ENCODE measurements at places on chromosomes 13 and 19.

GRCh38 chr13:100306434-100306999 is 217.6 kb downstream of the PCCA start:
- no peak for DNase-seq

- DNase-seq = no peak
Observed at GRCh38 chr13:48505597-48506091, 27.2 kb downstream of the RCBTB2 start.

GRCh38 chr19:42465827-42466280 is 23.1 kb upstream of the CXCL17 start:
- no peak for DNase-seq

DNA sequence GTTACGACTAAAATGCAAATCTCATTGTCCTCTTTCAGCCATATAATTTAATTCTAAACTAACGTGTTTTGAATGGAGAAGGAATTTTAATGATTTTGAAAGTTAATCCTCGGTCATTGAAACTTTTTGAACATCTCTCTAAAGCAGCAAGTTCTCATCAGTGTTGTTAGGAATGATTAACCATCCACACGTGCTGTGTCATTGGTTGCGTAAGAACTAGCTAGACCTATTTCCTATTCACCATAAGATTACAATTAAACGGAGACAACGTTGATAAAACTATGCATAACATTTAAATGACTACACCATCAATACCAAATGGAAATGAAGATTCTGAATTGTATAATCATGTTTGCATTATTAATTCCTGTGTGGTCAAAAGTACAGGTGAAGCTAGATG is 155.6 kb upstream of the IRS2 start:
- DNase-seq = no peak

DNA sequence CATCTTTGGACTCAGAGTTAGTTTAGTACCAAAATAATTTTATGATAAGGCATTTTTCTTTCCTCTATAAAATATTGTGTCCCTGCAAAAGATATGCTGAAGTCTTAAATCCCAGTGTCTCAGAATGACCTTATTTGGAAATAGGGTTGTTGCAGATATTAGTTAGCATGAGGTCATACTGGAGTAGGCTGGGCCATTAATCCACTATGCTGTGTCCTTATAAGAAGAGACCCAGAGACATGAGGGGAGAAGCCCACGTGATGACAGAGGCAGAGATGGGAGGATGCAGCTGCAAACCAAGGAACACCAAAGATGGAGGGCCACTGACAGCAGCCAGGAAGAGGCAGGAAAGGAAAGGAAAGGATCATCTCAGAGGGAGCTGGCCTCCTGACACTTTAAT is 6.4 kb downstream of the POGLUT2 start:
- DNase-seq = no peak

GRCh38 chr13:61777899-61778298 is 362.2 kb upstream of the PCDH20 start:
- DNase-seq = no peak

All from ovary (tissue), 10 donors.